ENCODE measurements at places on chromosomes 16 and 17. TPM values are rescaled to one million over a fixed set of nuclear protein-coding genes. Genes with fewer than 3 reads are reported as not detected.

RNF166 gene
- 12.8 TPM for total RNA-seq

MYL4 gene
- total RNA-seq: not detected

KCNH6 gene
- total RNA-seq: not detected

IGFBP4 gene
- 15.5 TPM for total RNA-seq

DBNDD1 gene
- 4.7 TPM for total RNA-seq

KREMEN2 gene
- 11.7 TPM for total RNA-seq

OMG gene
- total RNA-seq: 0.08 TPM

NPB gene
- 3.4 TPM for total RNA-seq

STARD3 gene
- total RNA-seq: 29.9 TPM

CAPNS2 gene
- 12.7 TPM for total RNA-seq

QRICH2 gene
- 1.8 TPM for total RNA-seq

ITGA2B gene
- total RNA-seq: 0.23 TPM

MRM1 gene
- 13.8 TPM for total RNA-seq

PRSS21 gene
- 3.8 TPM for total RNA-seq

UTS2R gene
- not detected for total RNA-seq

CTF1 gene
- 0.57 TPM for total RNA-seq

PRM2 gene
- total RNA-seq: not detected

TEDC2 gene
- total RNA-seq: 5.6 TPM
